ENCODE measurements at places on chromosomes 3 and 15.

GRCh38 chr3:170689296-170689829, 103.5 kb upstream of the SLC7A14 start:
- no peak for DNase-seq

DNA sequence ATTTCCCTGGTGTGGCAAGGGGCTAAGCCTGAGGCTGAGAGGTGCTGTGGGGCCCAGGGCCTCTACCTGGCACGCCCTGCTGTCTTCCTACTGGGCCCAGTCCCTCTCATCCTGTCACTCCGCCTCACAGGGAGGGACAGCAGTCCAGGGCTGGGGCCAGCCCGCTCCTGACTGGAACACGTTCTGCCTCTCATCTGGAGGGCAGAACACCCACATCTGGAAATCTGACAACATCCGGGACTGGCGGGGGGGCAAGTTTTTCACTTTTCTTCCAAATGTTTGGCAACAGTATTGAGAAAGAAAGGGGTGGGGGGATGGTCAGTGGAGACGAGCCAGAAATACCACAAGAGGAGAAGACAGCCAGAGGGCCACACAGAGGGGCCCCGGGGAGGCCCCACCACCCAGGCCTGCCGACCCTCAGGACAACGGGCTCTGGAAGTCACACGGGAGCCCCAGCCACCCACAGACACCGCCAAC, 1.8 kb upstream of the MYL3 start:
- DNase-seq = peak; percentile 2

DNA sequence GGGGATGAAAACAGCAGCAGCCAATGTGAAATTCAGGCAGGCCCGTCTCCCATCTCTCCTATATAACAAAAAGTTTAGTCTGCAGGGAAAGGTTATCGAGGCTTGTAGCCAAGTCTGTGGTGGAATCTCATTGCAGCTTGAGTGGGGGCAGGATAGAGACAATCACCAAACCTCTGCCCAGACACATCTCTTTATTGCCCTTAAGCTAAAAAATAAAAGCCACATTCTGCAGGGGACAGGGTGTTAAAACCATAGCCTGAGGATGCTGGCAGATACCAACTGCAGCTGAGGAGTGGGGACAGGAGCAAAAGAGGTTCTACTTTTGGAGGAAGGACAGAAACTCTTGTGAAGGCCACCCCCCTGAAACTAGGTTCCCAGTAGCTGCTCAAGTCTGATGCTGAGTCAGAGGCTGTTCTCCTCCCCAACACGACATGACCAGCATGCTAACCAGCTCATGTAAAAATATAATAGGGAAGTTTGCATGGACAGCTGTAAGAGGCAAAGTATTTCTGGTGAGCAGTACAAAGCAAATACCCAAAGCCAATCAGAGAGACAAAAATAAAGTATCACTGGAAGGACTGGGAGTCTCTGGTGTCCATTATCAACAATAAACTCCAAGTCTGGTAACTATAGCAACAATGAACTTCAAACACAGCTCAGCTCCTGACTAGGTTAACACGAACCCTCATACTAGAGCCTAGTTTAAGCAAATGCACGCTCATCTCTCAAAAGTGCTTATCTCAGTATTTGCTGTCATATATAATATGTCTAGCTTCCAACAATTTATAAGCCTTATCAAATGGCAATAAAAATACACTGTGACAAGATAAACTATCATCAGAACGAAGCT, 362.2 kb upstream of the SLCO3A1 start:
- no peak for DNase-seq

DNA sequence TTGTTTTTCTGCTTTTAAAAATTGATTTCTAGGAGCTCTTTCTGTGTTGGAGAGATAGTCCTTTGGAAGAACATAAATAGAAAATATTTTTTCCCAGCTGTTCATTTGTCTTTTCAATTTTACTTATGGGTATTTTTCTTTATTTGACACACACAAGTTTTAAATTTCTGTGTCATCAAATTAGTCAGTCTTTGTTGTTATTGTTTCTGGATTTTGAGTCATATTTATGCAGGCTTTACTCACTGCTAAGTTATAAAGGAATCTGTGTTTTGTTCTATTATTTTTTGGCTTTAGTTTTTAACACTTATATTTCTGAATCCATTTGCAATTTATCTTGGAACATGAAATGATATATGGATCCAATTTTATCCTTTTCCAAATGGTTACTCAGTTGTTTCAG, 5.9 kb upstream of the GHSR start:
- no peak for DNase-seq

GRCh38 chr15:70093070-70093469, 4.6 kb downstream of the TLE3 start:
- DNase-seq = no peak

- DNase-seq = no peak
Measured at GRCh38 chr3:150275941-150276340, 132.2 kb upstream of the TSC22D2 start.

DNA sequence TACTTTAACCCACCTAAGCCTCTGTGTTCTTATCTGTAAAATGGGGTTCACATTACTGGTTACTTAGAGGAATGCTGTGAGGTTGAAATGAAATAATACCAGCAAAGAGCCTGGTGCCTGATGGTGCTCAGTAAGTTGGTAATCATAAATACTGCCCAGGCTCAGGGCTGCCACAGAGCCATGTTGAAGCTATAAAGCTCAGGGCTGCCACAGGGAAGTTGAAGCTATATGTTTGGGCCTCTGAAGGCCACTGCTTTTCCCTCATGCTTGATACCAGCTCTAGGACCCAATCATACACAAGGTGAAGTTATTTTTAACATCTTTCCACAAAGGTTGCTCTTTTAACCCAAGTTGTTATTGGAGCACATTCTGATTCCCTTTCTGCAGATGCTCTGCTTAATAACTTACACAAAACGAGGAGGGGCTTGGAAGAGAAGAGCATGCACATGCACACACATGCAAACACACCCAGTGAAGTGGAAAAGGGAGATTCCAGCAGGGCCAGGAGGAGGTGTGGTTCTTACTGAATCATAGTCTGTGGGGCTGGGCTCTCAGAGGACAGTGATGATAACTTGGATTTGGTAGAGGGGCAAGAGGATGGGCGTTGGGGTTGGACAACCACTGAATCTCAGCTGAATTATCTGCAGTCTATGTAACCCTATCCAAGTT, 17.4 kb downstream of the PARP14 start:
- DNase-seq = no peak

GRCh38 chr15:92797168-92798052, 102.7 kb upstream of the CHD2 start:
- no peak for DNase-seq

DNA sequence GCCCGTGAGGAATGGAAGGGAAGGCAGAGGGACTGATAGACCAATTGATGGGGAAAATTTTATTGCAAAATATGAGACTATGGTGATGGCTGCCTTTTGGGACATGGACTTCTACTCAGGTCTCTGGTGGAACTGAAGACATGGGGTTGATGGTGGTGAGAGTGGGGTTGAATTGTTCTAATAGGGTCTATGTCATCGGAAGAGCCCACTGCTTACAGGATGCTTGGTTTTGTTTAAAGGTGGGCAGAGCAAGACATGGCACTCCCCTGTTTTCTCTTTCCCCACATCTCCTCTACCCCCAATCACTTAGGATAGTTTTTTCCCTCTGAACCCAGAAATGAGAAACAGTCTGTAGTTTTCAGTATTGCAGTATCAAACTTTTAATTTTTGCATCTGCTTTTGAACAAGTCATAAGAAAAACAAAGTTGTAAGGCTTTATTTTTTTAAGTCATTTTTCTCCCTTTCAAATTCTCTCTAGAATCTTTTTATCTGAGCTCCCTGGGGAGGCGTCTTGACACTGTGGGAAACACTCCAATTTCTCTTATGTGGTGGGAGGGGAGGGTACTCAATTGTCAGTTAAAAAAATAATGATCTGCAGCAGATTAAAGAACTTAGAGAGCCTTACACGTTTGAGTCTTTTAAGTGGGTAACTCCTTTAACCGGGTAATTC, 276.2 kb upstream of the TBC1D5 start:
- no peak for DNase-seq

- no peak for DNase-seq
Measured at GRCh38 chr3:45010811-45011333, 15.2 kb upstream of the CLEC3B start.

GRCh38 chr3:184417619-184418327, 37.9 kb downstream of the CHRD start:
- peak; percentile 75 for DNase-seq

DNA sequence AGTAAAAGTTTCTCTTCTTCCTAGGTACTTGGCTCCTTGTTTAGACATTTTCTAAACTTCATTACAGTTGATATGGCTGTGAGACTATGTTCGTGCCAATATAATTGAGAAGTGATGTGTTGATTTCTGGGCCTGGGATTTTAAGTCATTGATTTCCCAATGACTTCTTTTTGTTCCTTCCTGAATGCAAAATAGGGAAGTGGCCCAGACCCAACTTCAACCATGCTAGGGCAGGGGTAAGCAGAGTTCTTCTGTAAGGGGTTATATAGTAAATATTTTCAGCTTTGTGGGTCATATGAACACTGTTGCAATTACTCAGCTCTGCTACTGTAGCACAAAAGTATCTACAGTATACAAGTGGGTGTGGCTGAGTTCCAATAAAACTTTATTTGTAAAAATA, 320.1 kb upstream of the WNT5A start:
- DNase-seq = no peak

DNA sequence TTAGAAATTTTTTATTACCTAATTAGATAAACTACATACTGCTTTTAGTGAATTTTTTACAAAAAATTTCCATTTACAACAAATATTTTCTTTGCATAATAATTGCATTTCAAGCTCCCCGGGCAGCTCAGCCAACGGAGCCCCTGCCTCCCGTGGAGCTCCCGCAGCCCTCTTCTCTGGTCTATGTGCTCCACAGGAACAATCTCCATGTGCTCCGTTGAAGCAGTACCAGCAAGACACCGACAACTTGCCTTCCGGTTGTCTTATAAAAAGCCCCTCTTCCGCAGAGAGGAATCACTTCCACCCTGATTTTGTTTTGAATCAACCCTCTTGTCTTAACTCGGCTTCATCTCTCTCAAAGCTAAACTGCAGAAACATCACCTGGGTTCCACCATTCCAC, 46.9 kb upstream of the CHD2 start:
- DNase-seq = no peak

GRCh38 chr3:196339493-196340254, 1.5 kb upstream of the TM4SF19 start:
- DNase-seq = no peak

DNA sequence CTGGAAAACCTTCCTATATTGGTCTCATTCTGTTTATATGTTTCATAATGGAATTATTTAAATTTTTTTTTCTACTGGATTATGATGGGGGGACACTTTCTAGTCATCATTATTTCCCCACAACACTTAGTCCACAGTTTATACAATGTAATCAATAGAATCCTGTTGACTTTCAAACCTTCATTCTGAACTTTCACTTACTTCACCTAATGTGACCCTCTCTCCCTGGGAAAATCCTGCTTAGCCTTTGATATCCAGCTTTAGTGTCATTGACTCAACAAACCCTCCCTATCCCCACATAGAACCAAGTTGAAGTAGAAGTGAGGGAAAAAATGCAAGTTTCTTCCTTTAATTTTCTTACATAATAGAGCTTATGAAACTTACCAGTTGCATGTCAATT, 666.0 kb downstream of the MECOM start:
- no peak for DNase-seq

- no peak for DNase-seq
Measured at GRCh38 chr3:177842743-177843734, 645.8 kb upstream of the TBL1XR1 start.

DNA sequence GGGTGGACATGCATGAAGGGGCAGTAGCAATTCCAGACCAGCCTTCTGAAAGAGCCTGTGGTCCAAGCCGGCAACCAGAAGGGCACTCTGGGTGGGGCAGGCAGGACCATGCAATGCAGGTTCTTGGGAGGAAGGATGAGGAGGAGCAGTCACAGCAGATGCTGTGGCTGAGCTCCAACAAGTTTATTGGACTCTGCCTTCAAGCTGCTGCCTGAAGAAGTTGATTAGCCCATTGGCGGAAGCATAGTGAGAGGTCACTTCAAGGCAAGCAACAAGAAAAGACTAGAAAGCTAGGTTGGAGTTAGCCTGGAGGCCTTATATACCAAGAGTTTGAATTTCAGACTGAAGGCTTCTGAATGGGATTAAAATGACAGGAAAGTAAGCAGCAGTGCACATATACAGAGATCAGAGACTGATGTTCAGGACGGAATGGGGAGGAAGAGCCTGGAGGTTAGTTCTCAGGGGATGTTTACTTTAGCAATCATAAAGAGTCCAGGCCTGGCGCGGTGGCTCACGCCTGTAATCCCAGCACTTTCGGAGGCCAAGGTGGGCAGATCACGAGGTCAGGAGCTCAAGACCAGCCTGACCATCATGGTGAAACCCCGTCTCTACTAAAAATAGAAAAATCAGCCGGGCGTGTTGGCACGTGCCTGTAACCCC, 39.9 kb downstream of the SFMBT1 start:
- DNase-seq = no peak

DNA sequence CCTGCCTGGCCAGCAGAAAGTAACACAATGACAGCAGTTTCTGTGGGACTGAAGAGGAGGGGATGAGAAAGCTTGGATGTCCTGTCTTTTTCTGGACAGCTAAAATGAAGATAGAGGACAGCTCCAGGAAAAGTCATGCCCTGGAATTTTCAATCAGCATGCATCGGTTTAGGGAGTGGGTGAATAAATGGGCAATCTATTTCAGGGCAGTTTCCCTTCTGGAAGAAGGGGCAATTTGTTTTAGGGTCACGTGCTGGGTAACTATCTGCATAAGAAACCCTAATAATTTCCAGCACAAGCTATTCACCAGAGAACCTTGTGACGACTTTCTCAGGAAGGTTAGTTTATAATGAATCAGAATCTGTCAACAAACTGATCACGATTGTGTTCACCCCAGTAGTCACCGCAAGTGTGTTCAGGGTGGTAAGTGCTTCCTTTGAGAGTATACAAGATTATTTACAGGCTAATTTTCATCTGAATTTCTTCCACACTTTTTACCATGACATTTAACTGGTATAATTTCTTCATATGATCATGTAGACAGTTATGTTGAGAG, 318.0 kb upstream of the GBE1 start:
- no peak for DNase-seq

DNA sequence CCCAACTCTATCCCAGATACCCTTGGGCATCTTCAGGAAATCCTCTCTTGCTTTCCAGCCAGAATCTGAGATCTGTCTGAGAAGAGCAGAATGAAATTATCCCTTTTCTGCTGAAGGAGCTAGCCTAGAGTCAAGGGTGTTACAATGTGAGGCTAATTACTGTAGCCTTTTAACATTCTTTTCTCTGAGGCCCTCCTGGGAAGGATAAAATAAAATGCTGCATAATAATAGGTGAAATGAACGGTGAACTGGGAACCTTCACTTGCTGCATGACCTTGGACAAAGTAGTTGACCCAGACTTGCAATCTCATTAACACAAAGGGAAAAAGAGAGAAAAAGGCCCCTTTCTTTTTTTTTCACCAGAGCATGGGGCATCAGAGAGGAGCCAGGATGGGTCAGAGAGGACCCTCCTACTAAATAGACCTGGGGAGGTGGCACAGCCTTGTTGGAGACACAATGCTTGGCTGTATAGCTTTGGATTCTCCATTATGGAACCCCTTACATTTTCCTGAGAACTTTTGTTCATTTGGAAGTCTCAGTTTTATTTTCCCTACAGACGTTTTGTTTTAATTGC, 137.0 kb upstream of the LIPC start:
- DNase-seq = no peak
